ENCODE measurements at places on chromosomes 2 and 18. TPM values are rescaled to one million over a fixed set of nuclear protein-coding genes. Genes with fewer than 3 reads are reported as not detected.

DNA sequence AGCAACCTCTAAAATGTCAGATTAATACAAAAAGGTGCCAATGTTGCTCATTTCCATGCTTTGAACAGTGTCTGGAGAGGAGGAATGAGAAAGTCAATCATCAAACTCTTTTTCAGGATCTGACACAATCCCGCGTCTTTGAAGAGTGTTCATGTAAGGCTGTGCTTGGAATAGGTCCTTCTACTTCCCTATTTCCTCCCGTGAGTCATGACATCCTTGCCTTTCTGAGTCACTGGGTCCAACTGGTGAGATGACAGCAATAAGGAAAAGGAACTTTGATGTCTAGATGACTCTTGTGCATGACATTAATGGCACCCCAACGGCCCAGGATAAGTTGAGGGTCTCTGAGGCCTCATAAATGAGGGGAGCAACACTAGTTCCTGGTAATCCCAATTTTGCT is 109.0 kb upstream of the CELF4 start:
- DNase-seq = peak; percentile 56

- no peak for DNase-seq
These were observed 297.0 kb downstream of the BCL2 start for GRCh38 chr18:63022429-63023022.

DNA sequence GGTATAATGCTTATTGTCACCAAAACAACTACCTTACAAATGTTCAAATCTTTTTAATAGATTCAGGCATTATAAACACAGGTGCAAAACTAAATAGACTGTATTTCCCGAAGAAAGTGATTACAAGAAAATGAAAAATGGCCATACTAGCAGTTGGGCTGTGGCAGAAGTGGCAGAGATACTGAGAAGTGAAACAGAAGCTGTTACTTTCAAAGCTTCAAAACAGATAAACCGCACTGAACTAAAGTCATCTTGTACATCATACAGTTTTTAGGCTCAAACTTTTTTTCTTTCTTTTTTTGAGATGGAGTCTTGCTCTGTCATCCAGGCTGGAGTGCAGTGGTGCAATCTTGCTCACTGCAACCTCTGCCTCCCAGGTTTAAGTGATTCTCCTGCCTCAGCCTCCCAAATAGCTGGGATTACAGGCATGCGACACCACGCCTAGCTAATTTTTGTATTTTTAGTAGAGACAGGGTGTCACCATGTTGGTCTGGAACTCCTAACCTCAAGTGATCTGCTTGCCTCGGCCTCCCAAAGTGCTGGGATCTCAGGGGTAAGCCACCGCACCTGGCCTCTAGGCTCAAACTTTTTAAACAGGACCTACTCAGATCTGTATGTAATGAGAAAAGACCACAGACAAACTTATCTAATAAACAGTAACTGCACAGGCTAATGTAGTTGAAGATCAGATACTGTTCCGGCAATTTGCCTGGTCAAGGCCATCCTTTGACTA is 77.9 kb upstream of the SATB2 start:
- DNase-seq = no peak

GRCh38 chr2:152532241-152532640 is 185.0 kb downstream of the PRPF40A start:
- DNase-seq = no peak

- no peak for DNase-seq
These were observed 66.4 kb downstream of the SH3RF3 start for GRCh38 chr2:109195193-109196045.

DNA sequence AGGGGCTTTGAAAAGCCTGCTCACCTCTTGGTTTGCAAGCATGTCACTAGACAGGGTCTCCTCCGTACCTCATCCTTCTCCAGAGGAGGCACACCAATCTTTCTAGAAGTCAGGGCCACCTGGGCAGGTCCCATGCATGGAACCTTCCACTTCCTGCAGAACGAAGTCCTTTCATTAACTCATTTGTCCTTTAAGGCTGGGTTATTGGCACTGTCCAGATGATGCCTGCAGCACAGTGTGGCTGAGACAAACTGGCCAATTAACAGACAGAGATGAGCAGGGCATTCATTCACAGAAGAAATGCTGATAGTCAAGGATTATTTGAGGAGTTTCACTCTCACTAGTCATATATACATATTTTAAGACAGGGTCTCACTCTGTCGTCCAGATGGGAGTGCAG is 245.3 kb downstream of the TFCP2L1 start:
- no peak for DNase-seq

GRCh38 chr2:170669909-170670308 is 45.2 kb upstream of the SP5 start:
- DNase-seq = no peak

- no peak for DNase-seq
These were observed 1384.8 kb downstream of the RPIA start for GRCh38 chr2:90076311-90076710.

GRCh38 chr2:160039166-160039903 is 23.1 kb downstream of the PLA2R1 start:
- DNase-seq = no peak

GRCh38 chr18:4455113-4455811 is at the start of gene DLGAP1:
TSS of gene DLGAP1 (minus strand) at chr18:4455307.
- DNase-seq = peak; percentile 18

GRCh38 chr18:62952807-62953206 is 237.5 kb downstream of the PHLPP1 start:
- no peak for DNase-seq

DNA sequence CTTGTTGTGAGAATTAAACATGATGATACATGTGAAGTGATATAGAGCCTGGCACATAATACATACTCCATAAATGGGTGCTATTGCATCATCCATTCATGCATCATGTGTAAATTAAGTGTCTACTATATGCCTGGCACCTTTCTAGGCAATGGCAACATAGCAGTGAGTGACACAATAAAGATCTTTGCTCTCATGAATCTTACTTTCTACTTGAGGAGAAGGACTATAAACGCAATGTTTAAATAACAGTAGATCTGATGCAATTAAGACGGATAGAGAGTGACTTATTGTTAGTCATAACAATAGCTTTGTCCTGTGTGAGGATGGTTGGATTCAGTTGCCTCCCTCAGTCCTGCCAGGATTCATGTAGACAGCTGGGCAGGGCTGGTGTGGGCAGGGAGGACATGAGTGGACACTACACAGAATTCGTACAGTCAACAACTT is 88.4 kb upstream of the NPAS2 start:
- DNase-seq = peak; percentile 82

- DNase-seq = no peak
These were observed 94.0 kb downstream of the VRK2 start for GRCh38 chr2:58140508-58141072.

DNA sequence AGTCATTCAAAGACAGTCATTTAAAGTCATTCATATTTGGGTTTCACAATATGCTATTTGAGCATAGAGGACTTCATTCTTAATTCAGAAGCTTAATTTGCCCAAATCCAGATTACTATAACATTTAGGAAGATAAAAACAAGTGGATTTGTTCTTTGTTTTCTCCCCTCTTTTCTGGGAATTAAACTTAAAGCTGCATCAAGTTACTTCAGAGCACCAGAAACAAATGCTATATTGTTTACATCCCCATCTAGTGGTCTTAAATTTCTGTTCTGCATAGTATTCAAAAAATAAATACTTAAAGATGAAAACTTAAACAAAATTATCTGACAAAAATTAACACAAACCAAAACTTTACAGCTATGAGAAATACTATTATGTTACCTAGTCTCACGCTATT is 34.7 kb upstream of the MARCHF7 start:
- DNase-seq = no peak

GRCh38 chr2:203914546-203915182 is 21.9 kb upstream of the ICOS start:
- no peak for DNase-seq

DNA sequence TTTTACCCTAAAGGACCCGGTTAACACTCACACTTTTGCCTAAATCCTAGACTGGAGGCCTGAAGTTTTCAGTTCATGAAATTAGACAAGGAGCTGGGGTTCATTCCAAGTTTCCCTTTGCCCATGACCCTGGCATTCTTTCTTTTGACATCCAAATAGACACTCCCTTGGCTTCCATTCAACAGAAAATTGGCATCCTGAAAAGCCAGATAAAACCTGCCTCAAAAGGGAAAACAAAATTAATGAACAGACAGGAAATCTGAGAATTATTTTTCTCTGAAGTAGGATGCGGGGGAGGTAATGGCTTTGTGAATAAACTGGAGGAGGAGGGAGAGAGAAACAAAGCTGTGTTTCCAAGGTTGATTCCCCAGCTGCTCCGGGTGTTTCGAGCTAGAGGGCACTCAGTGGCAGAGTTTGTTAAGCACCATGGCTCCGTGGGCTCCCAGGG is 41.0 kb downstream of the SPP2 start:
- DNase-seq = no peak

- peak; percentile 37 for DNase-seq
These were observed 332.0 kb downstream of the SLC4A3 start for GRCh38 chr2:219959471-219959870.

DNA sequence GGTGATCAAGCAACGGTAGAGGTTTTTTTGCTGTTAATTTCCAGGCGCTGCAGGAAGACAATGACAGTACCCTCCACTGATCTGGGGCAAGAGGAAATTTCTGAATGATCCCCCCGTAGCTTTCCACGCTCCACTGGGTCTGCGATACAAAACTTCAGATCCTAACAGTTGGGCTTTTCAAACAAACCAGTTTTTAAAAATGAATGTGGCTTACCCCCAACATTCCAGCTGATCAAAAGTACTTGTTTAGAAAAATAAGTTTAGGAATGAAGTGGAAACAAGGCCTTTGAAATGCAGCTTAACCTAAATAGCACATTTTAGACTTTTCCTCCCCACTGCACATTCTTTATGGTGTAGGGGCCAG is 5.7 kb downstream of the ZFP36L2 start:
- no peak for DNase-seq

DNA sequence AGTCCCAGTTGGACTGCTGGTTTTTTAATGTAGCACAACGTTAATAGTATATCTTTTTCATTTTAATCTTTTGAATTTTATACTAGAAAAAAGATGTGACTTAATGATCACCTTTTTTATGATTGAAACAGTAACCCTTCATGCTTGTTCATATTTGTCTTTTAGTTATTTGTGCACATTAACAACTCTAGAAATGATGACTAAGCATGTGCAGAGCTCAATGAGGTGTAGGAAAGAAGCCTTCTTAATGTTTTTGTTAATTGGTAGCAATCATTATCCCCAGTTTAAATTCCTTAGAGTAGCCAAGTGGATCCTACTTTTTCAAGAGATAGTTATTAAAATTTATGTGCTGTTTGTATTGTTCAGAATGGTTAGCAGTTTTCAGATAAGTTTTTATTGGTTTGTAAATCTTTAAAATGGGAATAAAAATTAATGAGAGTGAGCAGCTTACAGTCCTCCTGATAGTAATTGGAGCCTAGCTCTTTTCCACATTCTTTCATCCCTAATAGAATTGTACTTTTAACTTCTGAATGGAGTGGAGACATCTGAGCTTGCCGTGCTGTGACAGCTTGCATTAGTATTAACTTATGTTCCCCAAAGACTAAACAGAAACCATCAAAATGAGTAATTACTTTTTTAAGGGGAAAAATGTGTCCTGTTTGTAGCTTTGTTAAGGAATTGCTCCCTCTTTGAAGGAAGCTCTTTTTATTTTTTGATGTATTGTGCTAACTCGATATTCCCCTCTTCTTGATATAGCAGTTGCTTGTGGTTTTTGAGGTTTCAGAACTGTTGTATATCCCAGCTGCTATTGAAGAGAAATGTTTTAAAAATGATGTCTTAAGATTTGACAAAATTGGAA is 17.3 kb downstream of the PIK3C3 start:
- DNase-seq = no peak

GRCh38 chr18:36212301-36213171 is 25.2 kb downstream of the MOCOS start:
- no peak for DNase-seq

Gene TMEM37
- 0.16 TPM for polyA plus RNA-seq

Gene FAM161A
- 1.5 TPM for polyA plus RNA-seq

Gene MYO7B
- polyA plus RNA-seq = 0.11 TPM

Gene PAX8
- 5.7 TPM for polyA plus RNA-seq

Gene CXCR4
- not detected for polyA plus RNA-seq

Gene SH3RF3
- polyA plus RNA-seq = 0.07 TPM

Gene GALNT13
- not detected for polyA plus RNA-seq

Gene WDFY1
- polyA plus RNA-seq = 11.8 TPM

Gene CAPN14
- 0.12 TPM for polyA plus RNA-seq

Gene TRIM43B
- not detected for polyA plus RNA-seq

Gene KYNU
- 2.6 TPM for polyA plus RNA-seq

Gene CIB4
- polyA plus RNA-seq = not detected

Measured in foreskin keratinocyte (primary cell).